Central memory CD4-positive, alpha-beta T cell (primary cell): ENCODE measurements at places on chromosomes 4 and X.

DNA sequence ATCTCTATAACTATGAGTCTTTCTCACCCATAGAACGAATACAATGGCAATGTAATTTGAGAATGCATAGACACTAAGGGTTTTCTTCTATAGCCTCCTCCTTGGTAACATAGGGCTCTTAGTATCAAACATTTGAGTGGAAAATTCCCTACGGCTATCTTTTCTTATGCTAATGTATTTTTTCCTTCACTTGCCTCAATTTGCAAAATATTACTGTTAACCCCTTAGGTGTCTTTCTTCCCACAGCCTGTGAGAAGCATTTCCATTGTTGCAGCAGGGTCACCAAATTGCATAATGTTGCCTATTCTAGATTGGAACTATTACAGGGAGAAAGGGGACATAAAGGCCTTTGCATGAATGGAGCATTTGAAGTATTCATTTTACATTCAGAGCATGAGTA lies 140.5 kb upstream of the RAPGEF2 start:
- no peak for DNase-seq

DNA sequence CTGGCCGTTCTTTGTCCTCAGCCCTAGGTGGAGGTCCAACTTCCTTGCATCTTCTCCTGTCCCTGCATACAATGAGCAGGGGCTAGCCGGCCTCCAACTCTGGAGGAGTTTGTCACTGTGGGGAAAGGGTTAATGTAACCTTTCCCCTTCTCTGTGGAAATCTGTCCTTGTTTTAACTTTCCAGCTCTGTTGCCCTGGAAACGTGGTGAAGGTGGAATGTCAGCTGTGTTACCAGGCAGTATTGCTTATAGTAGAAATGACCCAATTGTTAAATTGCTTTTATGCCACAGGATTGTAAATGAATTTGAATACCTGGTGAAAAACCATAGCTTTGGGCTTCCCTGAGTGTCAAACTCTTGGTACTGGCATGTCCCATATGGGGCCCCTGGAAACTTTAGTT lies 131.6 kb upstream of the SCML1 start:
- no peak for DNase-seq

DNA sequence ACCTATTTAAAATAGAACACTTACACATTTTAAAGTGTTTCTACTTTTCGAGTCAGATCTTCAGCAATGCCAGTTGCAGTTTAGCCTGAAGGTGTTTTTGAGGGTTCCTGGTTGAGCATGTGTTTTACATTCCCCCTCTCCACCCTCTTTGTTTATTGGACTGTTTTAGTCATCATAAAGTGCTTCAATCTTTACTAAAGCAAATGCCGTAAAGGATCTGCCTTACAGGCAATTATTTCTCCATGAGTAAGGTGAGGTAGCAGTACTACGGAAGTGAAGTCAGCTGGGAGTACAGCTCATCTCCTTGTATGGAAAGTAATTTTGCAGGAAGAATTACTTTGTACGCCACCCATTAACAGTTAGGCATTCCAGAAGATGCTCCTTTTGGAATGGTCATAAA lies 36.9 kb downstream of the PDLIM5 start:
- DNase-seq: no peak

DNA sequence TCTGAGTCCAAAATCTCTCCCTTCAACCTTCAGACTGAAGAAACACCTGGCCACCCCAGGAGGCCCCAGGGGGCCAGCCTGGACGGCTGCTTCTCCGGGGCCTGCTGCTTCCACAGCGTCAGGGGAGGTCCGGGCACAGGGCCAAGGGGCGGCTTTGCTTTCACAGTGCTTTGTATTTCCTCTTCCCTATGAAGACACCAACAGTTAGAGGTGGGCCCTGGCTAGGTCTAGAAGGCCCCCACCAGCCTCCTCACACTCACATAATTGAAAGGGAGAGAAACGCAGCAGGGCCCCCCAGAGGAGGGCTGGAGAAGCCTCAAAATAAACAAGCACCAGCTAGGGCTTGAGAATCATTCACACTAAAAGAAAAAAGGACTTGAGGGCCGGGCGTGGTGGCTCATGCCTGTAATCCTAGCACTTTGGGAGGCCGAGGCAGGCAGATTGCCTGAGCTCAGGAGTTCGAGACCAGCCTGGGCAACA lies 17.8 kb downstream of the SCD5 start:
- no peak for DNase-seq

DNA sequence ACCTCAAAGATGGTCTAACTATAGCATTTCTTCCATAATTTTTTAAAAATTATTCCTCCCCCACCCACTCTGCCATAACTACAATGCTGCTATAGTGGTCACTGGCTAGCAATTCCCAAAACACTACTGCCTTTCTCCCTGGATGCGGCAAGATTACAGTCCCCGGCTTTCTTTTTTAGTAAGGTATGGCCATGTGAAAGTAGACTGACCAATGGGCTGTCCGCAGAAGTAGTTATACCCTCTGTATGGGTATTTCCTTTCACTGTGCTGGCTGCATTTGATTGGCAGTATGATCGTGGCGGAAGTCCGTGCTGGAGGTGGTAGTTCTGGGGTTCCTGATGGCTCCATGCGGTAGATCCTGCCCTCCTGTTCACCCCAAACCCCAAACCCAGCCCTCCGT lies 166.0 kb downstream of the FBXO8 start:
- no peak for DNase-seq

- DNase-seq: no peak
Observed at GRCh38 chr4:6734165-6734786, 18.3 kb downstream of the BLOC1S4 start.

DNA sequence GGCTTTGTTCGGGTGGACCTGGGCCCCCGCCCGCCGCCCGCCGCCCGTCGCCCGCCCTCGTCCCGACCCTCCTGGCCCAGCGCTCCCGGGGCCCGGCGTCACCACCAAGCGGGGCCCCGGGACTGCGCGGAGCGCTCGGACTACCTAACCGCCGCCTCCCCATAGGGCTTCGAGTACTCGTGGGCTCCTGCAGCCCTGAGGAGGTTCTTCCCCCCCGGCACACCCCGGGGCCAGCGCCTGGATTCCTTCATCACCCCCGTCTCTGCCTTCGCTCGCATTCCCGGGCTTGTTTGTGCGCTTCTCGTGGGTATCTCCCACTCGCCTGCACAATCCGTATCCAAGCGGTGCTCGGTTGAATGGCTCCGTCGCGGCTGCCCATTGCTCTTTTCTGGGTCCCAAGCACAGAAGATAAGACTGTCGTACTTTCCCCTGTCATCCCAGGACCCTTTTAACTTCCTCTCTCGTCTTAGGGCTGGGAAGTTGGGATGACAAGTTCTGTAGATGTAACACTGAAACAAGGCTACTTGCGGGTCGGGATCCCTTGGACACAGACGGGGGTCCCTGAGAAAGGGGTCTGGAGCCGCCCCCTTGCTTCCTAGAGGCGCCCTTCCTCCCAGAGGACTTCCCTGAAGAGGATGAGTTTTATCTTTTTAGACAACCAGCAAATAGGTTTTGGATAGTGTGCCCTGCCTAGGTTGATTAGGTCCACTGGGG lies 565 bp downstream of the MOB1B start:
- no peak for DNase-seq
